ENCODE measurements at places on chromosomes 3 and 15. TPM values are rescaled to one million over a fixed set of nuclear protein-coding genes. Genes with fewer than 3 reads are reported as not detected.

DNA sequence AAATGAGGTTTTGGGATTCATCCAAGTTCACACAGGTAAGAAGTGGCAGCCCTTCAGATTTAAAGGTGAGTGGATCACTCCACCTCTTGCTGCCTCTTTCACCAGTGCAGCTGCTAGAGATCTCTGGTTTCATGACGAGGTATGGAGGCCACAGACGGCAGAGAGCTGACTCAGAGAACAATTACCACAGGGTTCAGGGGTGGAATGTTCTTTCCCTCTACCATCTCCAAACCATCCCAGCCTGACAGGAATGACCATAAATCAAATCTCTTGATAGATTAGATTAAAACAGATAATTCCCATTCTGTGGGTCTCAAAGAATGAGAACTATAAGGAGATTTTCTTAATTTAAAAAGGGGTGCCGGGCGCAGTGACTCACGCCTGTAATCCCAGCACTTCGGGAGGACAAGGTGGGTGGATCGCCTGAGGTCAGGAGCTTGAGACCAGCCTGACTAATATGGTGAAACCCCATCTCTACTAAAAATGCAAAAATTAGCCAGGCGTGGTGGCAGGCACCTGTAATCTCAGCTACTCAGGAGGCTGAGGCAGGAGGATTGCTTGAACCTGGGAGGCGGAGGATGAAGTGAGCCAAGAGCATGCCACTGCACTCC lies 174.2 kb upstream of the ATP11B start:
- no peak for DNase-seq

DNA sequence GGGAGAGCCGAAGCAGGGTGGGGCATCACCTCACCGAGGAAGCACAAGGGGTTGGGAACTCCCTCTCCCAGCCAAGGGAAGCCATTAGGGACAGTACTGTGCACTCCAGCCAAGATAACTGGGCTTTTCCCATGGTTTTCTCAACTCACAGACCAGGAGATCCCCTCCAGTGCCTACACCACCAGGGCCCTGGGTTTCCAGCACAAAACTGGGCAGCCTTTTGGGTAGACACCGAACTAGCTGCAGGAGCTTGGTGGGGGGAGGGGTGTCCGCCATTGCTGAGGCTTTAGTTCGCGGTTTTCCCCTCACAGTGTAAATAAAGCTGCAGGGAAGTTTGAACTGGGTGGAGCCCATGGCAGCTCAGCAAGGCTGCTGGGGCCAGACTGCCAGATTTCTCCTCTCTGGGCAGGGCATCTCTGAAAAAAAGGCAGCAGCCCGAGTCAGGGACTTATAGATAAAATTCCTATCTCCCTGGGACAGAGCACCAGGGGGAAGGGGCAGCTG lies 129.6 kb upstream of the LMCD1 start:
- no peak for DNase-seq

GRCh38 chr3:124424396-124424795 lies 305.9 kb upstream of the UMPS start:
- DNase-seq: no peak

DNA sequence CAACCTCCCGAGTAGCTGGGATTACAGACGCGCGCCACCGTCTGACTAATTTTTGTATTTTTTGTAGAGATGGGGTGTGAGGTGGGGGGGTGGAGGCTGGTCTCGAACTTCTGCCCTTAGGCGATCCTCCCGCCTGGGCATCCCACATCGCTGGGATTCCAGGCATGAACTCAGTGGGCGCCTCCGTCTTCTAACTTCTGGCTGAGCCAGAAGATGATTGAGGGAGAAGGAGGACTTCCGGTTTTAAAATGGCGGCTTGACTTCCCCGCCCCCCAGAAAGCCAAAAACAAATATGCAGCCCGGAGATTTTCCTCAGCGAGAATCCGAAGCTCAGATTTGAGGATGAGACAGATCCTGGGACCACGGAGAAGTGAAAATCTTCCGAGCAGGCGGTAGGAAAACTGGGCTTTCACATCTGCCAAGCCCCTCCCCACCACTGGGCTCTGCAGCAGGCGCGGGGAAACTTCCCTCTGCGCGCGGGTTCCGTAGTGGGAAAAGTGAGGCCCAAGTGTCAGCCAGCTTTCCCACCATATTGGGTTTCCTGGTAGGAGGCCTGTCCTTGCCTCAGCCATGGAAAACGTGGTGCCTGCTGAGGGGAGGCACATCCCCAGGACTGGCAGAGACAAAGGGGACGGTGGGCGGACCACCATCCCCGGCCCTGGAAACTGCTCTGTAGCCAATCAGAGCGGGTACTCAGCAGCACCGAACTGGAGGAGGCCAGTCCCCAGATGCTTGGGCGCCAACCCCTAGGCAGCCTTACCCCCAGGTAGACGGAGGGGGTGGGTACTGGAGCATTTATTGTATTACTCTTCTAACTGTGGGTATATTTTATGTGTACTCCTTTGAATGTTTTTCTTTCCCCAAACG lies 17.3 kb downstream of the CHST14 start:
- no peak for DNase-seq

GRCh38 chr15:56934269-56934668 lies 15.8 kb downstream of the TCF12 start:
- DNase-seq: no peak

DNA sequence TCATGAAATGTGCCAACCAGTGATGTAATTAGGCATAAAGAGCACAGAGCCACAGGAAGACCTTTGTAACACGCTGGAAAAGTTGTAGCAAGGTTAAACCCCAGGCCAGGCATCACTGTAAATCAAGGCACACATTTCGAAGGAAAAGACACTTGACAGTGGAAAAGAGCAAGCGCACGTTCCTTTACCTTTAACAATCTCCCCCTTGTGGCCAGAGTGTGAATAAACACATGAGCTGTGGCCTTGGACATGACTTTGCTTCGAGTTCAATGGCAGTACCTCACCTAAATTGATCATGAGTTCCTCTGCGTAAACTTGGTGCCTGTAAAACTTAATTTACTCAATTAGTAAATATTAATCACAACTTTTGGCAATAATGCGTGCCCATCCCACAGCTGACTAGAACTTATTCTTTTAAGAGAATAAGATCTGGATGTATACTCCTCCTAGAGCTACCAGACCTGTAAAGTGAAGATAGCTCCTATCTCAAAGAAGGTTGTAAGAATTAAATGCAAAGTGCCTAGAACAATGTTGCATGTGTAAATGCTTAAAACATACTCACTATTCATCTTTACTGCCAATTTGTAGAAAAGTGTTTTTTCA lies 757.0 kb upstream of the NECTIN3 start:
- no peak for DNase-seq

DNA sequence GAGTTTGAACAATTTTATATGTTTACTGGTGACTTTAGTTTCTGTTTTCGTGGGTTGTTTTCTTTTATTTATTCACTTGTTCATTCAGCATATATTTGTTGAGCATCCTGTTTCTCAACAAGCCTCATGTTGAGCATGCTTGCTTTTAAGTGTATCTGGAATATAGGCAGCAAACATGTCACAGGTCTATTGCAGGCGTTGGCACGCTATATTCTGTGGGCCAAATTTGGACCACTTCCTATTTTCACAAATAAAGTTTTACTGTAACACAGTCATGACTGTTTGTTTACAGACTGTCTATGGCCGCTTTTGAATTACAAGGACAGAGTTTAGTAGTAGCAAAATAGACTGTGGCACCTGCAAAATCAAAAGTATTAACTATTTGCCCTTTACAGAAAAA lies 89.6 kb downstream of the THRB start:
- no peak for DNase-seq

GRCh38 chr3:139288266-139288821 lies 55.5 kb upstream of the MRPS22 start:
- DNase-seq: no peak

DNA sequence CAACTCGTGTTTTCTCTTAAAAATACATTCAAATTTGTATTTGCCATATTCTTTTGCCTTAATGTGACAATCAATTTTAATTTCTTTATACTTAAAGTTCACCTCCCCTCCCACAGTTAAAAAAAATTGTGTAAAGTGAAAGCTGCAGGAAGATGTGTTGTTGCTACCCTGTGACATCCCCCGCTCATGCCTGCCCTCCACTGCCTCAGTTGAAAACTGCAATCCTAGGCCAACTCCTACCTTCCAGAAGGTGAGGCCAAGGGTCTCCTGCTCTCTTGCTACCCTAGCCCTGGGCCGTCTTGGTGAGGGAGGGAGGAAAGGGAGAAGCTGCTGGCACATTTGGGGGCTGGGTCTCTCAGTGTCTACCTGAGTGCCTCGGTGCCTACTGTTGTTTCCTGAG lies 57.0 kb upstream of the CMTM7 start:
- no peak for DNase-seq

DNA sequence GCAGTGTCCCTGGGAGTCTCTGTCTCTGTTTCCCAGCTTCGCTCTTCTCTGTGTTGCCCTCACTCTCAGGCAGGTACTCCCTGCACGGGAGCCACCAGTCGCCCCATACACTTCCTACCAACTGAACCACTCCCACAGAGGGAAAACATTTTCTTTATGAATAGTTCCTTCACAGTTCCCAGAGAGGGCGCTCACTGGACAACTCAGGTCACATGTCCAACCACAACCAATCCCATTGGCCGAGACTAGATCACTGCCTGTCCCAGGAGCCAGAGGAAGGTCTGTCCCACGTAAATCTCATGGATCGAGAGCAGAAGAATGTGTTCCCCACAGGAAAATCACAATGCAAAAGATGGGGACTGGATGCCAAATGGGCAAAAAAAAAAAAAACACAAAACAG lies 26.1 kb downstream of the GRK7 start:
- no peak for DNase-seq

DNA sequence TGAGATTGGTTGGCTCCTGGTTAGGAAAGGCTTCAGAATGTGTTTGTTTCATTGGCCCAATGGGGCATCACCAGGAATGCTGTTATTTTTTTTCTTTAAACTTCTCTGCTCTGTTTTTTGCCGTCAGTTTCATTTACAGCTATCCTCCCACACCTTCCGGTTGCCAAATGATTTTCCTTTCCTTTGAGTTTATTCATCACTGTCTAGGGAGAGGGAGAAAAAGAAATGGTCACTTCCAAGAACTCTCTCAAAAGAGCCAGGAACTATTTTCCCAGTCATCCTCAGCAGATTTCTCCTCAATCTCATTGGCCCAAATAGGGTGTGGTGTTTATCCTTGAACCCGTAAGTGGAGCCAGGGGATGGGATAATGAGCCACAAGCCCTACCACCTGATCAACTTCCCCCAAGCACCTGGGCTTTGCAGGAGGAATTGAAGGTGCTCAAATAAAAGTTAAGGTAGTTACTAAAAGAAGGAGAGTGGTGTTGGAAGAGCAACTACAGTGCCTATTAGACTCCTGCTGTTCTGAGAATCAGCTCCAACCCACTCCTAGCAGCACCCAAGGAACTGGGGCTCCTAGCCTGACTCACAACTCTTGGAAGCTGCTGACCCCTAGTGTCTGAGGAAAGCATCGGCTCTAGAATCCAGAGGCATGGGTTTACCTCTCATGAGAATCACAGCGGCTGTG lies 183.8 kb upstream of the IL12A start:
- peak; percentile 90 for DNase-seq

GRCh38 chr3:134073583-134073945 lies 43.8 kb upstream of the SLCO2A1 start:
- DNase-seq: no peak

GRCh38 chr15:56699743-56700142 lies 33.6 kb downstream of the ZNF280D start:
- no peak for DNase-seq

DNA sequence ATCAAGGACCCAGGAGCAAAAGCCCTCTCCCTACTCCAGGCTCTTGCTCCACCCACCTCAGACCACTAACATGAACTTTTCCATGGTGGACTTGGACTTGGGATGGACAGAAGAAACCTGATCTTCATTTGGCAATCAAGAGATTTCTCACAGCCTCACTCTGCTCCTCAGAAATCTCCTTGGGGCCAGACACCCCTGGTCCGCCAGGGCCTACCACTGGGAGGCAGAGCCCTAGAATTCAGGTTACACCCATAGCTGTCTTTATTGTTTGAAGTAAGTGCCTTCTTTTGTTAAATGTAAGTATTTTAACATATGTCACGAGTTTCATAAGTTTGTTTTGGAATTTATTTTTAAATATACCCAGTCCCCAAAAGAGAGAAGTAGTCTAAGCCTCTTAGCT lies 13.2 kb downstream of the SHF start:
- DNase-seq: no peak

DNA sequence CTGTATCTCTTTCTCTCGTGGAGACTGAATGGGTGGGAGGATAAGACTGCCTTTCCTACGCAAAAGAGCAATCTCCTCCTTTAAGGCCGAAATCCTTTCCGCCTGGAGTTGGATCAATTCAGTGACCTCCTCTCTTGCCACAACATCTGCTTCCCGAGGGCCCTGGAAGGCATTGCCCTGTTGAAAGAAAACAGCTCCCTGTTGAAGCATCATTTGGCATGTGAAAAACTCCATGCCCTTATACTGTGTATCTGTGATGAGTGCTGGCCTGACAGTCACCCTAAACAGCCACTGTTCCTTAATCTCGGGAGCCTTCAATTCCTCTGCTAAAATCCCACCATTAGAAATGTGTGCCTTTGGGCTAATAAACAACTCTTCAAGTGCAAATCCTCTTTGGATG lies 80.2 kb downstream of the BOC start:
- no peak for DNase-seq

DNA sequence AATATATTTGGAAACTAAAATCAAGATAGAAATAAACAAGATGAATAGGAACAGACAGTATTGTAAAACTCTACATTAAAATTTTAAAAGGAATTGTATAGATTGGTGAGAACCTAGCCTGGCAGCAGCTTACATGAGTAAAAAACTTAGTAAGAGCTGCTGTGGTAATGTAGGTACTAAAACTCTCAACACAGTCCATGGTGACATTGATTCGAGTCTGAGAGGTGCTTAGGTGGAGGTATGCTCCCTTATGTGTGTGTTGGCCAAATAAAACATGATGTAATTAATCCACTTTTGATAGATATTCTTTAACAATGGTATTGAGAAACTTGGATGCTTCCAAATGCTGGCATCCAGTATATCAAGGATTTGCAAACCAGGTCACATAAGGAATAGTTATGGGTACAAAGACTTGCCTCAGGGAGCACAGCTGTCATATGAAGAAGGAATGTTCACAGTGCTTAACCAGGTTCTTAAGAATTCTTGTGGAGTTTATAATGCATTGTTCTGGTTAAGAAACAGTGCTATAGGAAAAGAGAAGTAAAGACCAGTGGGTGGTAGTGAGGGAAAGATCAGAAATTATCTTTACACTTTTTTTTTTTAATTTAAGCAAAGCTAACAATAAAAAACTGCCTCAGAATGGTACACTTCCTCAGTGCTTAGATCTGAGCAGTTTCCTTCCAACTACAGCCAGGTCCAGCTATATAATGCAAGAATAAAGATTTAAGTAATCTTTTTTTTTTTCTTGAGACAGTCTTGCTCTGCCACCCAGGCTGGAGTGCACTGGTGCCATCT lies 24.6 kb upstream of the IL20RB start:
- no peak for DNase-seq

GRCh38 chr3:155179966-155180757 lies 100.0 kb downstream of the MME start:
- no peak for DNase-seq

- DNase-seq: no peak
Measured at GRCh38 chr3:143121241-143122088, 1.9 kb downstream of the CHST2 start.

COL7A1 gene
- total RNA-seq: 3.1 TPM

EPHB3 gene
- 2.8 TPM for total RNA-seq

NEK10 gene
- 7.2 TPM for total RNA-seq

IL12A gene
- total RNA-seq: 0.27 TPM

PGBD4 gene
- total RNA-seq: 1.3 TPM

CACNA2D3 gene
- 4.9 TPM for total RNA-seq

GPR149 gene
- not detected for total RNA-seq

LACTB gene
- total RNA-seq: 8.6 TPM

Data from sigmoid colon (tissue), 7 donors.